ENCODE measurements at places on chromosomes 3 and 15.

GRCh38 chr15:41205315-41205714, 25.2 kb downstream of the EXD1 start:
- DNase-seq: no peak

DNA sequence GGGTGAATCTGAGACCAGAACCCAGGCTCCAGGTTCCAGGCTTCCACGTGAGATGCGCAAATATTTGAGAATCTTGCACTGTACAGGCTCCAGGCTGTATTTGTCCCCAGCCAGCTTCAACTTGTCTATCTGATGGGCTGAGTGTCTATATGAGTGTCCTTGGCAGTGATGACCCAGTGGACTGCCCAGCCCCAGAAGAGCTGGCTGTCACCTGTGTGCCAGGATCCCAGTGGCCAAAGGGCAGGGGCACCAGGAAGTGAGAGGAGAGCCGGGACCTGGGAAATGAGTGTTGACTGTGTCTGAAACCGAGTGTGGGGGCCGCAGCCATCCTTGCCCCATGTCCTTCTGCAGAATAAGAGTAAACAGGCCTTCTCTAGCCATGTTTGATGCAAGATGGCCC, 10.4 kb downstream of the FAH start:
- no peak for DNase-seq

DNA sequence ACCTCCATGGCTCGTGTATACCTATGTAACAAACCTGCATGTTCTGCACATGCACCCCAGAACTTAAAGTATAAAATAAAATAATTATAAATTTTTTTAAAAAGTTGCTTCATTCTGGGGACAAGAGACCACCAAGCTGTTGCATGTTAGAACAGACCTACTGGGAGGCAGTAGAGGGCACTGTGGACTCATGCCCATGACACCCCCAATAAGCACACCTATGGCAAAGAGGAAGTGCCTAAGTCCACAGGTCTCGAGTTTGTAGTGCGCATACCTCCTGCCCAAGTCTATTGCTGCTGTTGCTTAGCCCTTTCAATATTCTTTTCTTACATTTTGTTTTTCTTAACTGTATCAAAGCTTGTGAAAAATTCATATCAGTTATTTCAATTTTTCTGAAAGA, 267.9 kb upstream of the THBS1 start:
- no peak for DNase-seq

DNA sequence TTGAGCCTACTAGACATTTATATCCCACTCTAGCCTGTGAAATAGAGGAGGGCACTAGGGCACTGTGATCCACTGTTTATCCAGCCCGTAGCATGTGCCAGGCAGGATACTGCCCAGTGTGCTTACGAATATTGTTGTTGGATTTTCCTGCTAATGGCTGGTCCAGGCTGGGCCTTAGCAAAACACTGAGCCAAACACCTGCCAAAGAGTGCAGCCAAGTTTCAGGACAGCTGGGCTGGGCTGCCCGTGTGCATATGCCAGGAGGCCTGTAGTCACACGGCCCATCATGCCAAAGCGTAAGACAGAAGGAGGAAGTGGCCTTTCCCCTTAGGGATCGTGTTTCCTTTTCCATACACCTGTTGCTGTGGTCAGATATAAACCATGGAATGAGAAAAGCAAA, 54.5 kb upstream of the ABHD10 start:
- DNase-seq: peak; percentile 34

GRCh38 chr3:131772269-131773026, 262.4 kb downstream of the CPNE4 start:
- no peak for DNase-seq

- DNase-seq: no peak
These were observed 25.0 kb upstream of the TMC3 start for GRCh38 chr15:81398910-81399551.

GRCh38 chr15:39287322-39288195, 293.3 kb upstream of the THBS1 start:
- DNase-seq: peak; percentile 31

DNA sequence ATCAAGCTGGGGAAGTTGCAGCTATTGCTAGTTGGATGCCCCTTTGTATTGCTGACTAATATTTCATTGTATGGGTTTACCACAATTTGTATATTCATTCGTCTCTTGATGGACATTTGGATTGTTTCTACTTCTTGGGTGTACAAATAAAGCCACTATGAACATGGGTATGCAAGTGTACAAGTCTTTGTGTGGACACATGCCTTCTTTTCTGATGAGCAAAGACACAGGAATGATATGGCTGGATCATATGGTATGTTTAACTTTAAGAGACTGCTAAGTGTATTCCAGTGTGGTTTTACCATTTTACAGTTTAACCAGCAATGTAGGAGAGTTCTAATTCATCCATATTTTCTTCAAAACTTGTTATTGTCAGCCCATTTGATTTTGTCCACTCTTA, 32.2 kb downstream of the NECTIN3 start:
- DNase-seq: no peak

GRCh38 chr3:37217098-37217849, 42.9 kb upstream of the LRRFIP2 start:
- no peak for DNase-seq

GRCh38 chr3:179076243-179077027, 4.8 kb upstream of the ZMAT3 start:
- DNase-seq: no peak

- DNase-seq: no peak
These were observed 156.0 kb upstream of the SOX2 start for GRCh38 chr3:181555681-181556080.

GRCh38 chr3:141392897-141393734, 24.8 kb downstream of the ZBTB38 start:
- no peak for DNase-seq

GRCh38 chr3:28504976-28505375, 156.4 kb upstream of the AZI2 start:
- no peak for DNase-seq

DNA sequence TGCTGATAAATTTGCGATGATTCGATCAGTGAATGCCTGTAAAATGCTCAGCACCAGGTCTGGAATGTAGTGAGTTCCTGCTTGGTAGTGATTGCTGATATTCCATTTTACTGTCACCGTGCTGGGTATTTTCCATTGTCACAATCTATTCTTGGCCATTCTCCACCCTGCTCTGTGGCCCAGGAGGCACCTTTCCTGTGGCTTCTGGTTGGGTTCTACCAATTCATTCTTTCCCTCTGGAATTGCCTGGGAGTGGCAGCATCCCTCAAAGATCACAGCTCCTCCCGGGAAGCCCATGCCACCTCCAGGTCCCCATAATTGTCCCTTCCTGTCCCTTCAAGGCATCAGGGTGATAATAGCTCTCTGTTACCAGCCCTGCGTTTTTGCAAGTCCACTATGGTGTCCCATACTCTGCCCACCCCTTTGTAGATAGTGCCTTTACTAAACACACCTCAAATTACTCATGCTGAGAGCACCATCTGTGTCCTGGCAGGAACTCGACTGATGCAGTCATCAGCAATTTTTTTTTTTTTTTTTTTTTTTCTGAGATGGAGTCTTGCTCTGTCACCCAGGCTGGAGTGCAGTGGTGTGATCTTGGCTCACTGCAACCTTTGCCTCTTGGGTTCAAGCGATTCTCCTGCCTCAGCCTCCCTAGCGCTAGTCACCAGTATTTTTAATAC, 177.8 kb upstream of the PROK2 start:
- DNase-seq: no peak

GRCh38 chr3:129317848-129318247, 39.2 kb downstream of the HMCES start:
- DNase-seq: no peak

GRCh38 chr3:5264896-5265770, 77.6 kb downstream of the EDEM1 start:
- no peak for DNase-seq

DNA sequence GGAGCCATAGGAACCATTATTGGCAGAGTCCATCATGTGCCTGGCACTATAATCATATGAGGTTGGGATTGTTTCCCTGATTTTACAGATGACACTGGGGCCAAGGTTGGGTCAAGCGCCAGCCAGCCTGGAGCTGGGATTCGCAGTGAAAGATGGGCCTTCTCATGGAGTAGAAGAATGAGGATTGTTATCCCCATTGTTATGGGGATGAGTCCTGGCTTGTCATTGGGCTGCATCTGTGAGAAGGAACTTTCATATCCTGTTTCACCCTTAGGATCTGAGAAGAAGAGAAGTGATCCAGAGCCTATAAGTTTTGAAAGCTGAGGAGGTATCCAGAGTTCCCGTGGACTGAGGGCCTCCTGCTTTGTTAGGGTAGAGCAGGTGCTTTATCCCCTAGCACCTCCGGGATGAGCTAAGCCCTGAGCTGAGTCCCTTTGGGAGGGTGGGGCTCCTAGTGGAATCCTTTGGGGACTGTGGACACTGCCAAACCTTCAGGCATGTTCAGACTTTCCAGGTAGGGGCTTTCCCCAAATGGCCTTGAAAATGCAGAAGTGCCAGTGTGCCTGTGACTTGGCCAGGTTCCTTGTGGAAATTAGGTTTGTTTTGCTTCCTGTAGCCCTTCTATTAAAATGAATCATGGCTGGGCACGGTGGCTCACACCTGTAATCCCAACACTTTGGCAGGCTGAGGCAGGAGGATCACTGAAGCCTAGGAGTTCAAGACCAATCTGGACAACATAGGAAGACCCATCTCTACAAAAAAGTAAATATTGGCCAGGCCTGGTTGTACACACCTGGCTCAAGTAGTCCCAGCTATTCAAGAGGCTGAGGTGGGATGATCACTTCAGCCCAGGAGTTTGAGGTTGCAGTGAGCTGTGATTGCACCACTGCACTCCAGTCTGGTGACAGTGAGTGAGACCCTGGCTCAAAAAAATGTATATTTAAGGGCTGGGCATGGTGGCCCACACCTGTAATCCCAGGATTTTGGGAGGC, 30.2 kb upstream of the BSN start:
- no peak for DNase-seq

GRCh38 chr3:126128504-126129397, 44.8 kb upstream of the SLC41A3 start:
- DNase-seq: no peak

DNA sequence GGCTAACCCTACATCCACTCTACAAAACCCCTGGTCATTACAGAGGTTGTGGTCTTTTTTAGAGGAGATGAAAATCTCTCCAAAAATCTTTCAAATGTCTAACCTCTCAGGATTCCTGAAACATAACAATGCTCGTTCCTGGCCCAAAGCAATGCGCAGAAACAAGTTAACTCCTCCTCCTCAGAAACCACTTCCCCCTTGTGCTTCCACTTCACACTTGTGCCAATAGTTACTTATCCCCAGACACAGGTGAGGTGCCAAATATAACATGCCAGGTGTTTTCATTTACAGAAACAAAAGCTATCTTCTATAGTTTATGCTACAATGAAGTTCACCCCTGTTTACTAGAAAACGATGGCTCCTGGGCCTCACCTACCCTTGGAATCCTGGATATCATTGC, 6.2 kb downstream of the NDUFAF1 start:
- no peak for DNase-seq

- DNase-seq: no peak
These were observed 99.3 kb downstream of the ARNT2 start for GRCh38 chr15:80503319-80503952.

DNA sequence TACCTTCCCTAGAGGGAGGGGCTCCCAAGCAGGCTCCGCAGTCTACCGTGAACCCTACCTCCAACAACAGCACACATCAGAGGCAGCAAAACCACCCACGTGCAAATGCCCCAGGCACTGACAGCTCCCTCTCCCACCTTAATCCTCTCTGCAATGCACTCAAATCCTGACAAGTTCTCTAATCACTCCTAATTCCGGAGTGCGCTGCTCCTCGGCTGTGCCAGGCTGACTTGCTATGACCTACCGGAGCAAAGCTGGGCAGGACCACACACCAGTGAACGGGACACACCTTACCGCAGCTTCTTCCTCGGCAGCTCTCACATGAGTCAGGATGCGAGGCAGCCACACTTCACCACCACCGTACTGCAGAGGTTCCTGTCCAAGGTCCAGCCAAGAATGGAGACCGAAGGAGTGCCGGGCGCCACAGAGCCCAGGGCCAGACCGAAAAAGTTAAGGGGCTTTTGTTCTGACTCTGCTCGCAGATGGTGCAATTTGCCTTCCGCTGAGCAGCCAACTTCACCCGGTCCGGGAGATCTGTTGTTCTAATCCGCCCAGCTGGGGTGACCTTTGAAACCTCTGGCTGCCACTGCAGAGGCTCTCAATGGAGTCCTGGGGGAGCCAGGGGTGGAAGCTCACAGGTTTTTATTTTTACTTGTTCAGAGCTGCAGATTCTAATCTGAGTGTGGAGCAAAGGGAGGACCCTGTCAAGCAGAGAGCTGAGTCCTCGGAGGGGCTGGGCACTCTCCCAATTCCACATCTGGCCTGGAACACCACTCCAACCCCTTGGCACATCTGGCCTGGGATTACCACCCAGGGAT, 84.4 kb downstream of the MYLK start:
- DNase-seq: no peak

GRCh38 chr15:95588056-95588455, 742.4 kb upstream of the NR2F2 start:
- no peak for DNase-seq

- peak; percentile 34 for DNase-seq
These were observed 2.0 kb downstream of the FAM43A start for GRCh38 chr3:194687638-194688199.

DNA sequence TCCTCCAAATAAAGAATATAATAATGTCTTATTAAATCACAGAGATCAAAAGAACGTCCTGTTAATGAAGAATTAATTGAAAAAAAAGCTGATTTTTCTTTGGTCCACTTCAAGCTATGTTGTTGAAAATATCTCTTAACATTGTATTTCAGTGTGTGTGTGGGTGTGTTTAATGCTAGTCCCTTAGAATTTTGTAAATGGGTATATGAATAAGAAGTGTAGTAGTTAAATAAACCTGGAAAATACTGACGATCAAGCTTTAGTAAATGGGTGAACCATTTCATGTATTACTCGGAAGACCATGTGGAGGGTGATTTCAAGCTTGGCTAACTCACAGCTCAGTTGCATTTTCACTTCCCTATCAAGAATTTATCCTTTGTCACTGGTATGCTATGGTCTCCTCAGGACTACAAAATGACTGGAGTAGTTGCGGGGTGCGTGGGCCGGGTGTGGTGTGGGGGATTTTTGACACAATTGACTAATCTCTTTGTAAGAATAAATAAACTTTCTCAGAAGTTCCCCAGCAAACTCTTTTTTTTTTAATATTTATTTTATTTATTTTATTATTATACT, 586.4 kb downstream of the GRM7 start:
- no peak for DNase-seq

DNA sequence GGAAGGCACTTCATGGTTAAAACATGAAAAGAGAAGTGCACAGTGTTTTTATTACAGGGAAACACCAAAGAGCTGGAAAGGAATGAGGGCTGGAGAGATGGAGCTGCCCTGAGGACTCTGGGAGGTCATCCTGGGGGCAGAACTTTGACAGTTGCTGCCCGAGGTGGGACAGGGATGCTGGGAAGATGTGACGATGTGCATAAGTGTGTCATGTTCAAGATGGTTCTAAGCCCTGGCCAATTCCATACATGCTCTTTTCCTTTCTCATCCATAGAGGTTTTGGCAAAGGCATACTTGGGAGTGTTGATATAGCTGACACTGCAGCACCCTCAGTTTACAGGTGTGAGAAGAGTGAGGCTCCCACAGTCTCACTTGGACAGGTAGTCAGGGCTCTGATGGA, 23.8 kb downstream of the LPP start:
- no peak for DNase-seq

GRCh38 chr3:93988764-93989163, 8.8 kb downstream of the ARL13B start:
- DNase-seq: no peak

All from NCI-H510A (cell line).